ENCODE measurements at places on chromosomes 7 and 10.

- peak; percentile 79 for DNase-seq
These were observed 10.4 kb downstream of the ATG9B start for GRCh38 chr7:151013733-151014497.

- no peak for DNase-seq
These were observed 48.6 kb upstream of the APBB1IP start for GRCh38 chr10:26389533-26389932.

DNA sequence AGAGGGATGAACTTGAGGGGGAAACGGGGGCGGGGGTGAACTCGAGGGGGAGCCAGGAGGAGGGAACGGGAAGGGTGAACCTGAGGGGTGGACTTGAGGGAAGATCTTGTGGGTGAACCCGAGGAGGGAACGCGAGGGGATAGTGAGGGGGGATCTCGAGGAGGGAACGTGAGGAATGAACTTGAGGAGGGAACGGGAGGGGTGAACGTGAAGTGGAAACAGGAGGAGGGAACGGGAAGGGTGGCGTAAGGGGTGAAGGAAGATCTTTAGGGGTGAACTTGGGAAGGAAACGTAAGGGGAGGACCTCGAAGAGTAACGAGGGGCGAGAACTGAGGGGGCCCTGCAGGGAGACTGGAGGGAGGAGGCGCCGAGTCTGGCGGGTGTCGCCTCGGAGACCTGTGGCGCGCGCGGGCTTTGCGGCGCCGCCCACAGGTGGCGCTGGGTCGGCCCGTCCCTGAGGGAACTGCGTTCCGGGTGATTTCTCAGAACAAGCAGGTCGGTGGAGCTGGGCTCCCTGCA lies 651 bp downstream of the MYO3A start:
- no peak for DNase-seq

DNA sequence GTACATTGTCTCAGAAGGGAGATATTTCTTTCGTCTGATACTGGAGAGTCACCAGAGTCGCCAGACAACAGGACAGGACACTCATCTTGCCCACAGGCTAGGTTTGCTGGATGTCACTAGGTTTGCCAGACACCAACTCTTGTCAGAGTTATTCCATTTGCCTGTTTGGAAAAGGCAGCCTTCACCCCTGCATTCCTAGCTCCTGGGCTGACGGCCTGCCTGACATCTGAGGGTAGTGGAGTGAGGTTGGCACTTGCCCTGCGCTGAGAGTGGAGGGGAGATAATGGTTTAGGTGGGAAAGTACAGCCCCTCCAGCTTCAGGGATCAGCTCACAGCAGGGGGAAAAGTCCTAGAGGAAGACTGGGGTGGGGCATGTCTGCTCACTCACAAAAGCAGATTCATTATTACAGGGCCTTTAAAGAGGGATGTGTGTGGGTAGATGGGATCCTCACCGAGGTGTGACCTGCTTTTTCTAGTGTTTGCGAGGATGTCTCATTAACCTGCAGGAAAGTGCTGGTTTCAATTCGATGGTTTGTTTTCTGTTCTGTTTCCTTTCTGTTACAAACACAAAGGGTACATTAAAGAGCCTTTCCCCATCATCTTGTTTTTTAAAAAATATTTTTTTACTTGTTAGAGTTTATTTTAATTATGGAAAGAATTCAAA lies 79.3 kb upstream of the TNS3 start:
- DNase-seq, result no peak

GRCh38 chr7:23098460-23098859 lies 7.1 kb upstream of the KLHL7 start:
- DNase-seq, result no peak

- no peak for DNase-seq
These were observed 32.3 kb downstream of the FAM241B start for GRCh38 chr10:69662173-69662877.

GRCh38 chr7:6338551-6339274 lies 66.3 kb upstream of the CYTH3 start:
- DNase-seq, result no peak

GRCh38 chr7:73971704-73972341 lies 56.1 kb upstream of the ELN start:
- DNase-seq, result no peak

DNA sequence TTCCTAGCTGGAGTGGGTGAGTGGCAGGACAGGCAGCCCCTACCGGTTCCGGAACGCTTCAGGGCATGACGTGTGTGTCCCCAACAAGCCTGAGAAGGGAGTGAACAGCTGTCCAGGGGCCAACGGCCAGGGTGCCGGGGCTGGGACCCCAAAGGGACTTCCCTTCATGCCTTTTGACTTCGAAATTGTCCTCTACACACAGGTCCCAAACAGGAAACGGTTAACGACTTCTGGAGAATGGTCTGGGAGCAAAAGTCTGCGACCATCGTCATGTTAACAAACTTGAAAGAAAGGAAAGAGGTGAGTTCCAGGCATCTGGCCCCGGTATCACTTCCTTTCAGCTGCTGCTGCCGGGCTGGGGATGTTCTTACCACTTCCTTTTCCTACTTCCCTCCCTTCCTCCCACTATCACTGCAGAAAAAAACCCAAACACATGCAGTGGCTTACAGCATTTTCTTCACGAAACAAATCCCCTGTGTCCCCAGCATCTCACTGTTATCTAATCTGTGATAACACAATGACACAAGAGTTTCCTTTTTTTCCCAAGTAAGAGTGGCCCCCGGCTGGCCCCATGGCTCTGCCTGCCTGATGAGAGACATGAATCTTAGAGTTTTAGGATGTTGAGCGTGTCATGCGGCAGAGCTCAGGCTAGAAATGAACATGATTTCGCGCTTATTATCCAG lies 63.2 kb downstream of the MKI67 start:
- no peak for DNase-seq

- DNase-seq, result no peak
These were observed 170.4 kb downstream of the ARID5B start for GRCh38 chr10:62071846-62072281.

DNA sequence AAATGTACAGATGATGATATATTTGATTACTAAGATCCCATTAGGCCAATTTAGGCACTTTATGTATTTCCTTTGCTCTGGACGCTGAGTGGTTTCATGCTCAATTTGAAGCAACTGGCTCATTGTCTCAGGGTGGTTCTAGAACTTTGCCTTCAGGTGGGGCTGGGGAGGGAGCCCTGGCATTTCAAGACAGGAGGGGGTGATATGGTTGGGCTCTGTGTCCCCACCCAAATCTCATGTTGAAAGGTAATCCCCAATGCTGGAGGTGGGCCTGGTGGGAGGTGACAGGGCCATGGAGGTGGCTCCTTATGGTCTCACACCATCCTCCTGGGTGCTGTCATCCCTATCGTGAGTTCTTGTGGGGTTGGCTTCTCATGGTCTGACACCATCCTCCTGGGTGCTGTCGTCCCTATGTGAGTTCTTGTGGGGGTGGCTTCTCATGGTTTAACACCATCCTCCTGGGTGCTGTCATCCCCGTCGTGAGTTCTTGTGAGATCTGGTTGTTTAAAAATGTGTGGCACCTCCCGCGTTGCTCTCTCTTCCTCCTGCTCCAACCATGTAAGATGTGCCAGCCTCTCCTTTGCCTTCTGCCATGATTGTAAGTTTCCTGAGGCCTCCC lies 151.5 kb upstream of the KLF6 start:
- DNase-seq, result no peak

GRCh38 chr10:28939281-28940157 lies 262.2 kb downstream of the BAMBI start:
- DNase-seq, result no peak

GRCh38 chr10:104387130-104387888 lies 33.7 kb downstream of the CFAP58 start:
- no peak for DNase-seq

- DNase-seq, result no peak
These were observed 138.8 kb downstream of the DNAJB6 start for GRCh38 chr7:157475601-157476000.

DNA sequence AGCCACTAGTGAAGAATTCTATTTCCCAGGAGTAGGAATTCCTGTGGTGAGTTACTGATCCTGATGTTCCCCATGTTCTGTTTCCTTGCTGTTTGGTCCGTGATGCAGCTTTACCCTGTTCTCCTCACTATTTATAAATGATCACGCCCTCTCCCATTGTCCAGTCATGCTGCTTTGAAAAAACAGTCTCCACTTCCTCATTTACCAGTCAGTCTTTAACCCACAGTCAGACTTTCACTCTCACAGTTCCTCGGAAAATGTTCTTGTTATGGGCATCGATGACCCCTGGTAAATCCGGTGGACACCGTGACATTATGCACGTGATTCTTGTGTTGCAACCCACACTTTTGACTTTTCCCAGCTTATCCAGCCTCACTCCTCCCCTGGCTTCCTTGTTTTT lies 14.4 kb downstream of the SCIN start:
- no peak for DNase-seq

- no peak for DNase-seq
These were observed 203.1 kb downstream of the TFEC start for GRCh38 chr7:115827305-115828045.

GRCh38 chr7:121446526-121446925 lies 50.4 kb upstream of the FAM3C start:
- no peak for DNase-seq

- DNase-seq, result no peak
These were observed 37.5 kb upstream of the EGR2 start for GRCh38 chr10:62853710-62854109.

DNA sequence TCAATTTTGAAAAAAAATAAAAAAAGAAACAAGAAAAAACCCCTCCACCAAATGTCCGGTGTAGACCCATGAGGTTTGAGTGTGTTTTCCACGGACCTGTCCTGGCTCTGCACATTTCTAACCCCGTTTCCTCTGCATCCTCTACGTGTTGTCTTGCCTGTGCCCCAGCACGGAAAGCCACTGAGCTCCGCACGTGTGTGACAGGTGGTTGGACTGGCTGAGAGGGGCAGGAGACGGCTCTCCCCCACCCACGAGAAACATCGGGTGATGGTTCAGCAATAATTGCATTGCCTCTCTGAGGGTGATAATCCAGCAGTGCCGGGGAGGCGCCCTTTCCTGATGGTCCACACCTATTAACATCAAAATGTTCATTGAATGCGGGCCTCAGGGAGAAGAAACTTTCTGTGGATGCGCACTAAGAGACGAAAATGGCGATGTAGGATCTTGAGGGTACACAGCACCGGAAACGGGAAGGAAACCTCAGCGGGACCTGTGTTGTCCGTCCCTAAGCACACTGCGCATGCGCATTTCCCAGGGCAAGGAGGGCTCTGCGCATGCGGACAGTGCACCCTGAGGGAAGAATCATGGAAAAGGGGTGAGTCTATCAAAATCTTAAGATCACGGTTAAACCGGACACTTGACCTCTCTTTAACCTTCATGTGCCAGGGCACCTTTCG lies 470.1 kb upstream of the ADARB2 start:
- no peak for DNase-seq

- no peak for DNase-seq
These were observed 39.0 kb downstream of the SMNDC1 start for GRCh38 chr10:110265573-110266193.

GRCh38 chr10:37496061-37496460 lies 361.3 kb downstream of the ZNF248 start:
- DNase-seq, result no peak

All from activated T-helper 1 cell treated with anti-CD3 and anti-CD28 coated beads, Interleukin-2, amount 50 U/mL, for 16 hours (primary cell).